GM18507 (cell line): ENCODE measurements at places on chromosomes 7 and 10.

DNA sequence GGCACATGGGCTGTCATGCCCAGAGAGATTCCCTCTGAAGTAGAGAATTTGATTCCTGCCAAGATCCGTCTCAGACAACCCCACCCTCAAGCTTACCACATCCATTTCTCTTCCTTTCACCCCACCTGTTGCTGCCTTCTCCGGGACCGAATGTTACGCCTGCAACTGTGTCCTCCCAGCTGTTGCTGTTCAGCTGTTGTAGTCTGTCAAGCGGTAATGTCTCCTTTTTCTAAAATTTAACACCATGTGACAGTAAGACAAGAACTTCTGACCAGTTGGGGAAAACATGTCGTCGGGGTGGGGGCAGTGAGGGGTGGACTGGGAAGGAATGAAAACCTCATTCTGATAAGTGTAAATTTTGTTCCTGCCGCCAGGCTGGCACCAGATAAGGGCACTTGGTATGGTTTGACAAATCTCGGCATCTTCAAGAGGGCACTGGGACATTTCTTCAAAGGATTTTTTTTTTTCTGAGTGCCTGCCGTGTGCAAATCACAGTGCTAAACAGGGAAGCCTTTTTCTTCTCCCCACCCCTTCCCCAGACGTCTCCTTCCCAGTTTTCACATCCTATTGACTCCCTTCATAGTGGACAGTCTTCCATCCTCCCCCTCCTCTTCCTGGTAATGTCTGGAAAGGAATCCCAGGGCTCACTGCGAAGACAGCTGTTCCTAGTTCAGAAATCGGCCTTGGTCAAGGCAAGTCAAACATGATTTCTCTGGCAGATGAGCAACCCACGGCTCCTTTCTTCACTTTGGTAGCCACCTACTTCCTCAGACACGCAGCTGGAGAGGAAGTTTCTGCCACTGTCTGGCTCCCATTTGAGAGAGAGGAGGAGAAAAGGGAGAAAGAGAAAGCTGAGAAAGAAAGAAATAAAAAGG is 5.0 kb upstream of the CELF2 start:
- no peak for DNase-seq

- DNase-seq, result no peak
Observed at GRCh38 chr10:116307455-116307854, 16.8 kb upstream of the CCDC172 start.

GRCh38 chr7:75870557-75871161 is 8.2 kb upstream of the RHBDD2 start:
- no peak for DNase-seq

GRCh38 chr10:77673101-77673500 is 35.5 kb upstream of the KCNMA1 start:
- DNase-seq, result no peak

- DNase-seq, result no peak
Observed at GRCh38 chr10:15163253-15163828, 5.2 kb downstream of the NMT2 start.

DNA sequence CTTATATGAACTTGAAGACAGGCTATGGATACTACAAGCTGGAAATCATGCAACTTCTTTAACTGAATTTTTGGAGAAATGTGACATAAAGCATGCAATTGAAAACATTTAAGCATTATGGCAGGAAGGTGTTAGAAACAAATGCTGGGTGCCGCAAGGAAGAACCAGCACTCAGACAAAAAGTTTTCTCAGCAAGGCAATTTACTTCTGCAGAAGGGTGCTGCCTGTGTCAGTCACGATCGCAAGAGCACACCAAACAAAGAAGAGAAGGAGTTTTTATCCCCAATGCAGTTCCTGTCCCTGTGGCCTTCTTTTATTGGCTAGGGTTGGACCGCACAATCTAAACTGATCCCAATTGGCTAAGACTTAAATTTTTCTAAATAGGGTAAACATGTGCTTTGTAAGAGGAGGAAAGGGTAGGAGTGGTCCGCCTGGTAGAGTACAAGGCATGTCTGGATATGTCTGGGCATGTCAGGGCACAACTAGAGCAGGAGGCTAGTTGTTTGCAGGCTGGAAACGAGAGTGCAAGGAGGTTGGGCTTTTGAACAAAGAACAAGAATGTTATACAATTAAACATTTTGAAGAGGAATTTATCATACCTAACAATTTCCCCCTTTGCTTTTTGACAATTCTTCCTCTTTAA is 109.6 kb upstream of the FAM3C start:
- DNase-seq, result no peak

GRCh38 chr7:39623732-39624441 is 515 bp downstream of the RALA start:
- no peak for DNase-seq

GRCh38 chr7:19939746-19940145 is 166.3 kb upstream of the TMEM196 start:
- no peak for DNase-seq

DNA sequence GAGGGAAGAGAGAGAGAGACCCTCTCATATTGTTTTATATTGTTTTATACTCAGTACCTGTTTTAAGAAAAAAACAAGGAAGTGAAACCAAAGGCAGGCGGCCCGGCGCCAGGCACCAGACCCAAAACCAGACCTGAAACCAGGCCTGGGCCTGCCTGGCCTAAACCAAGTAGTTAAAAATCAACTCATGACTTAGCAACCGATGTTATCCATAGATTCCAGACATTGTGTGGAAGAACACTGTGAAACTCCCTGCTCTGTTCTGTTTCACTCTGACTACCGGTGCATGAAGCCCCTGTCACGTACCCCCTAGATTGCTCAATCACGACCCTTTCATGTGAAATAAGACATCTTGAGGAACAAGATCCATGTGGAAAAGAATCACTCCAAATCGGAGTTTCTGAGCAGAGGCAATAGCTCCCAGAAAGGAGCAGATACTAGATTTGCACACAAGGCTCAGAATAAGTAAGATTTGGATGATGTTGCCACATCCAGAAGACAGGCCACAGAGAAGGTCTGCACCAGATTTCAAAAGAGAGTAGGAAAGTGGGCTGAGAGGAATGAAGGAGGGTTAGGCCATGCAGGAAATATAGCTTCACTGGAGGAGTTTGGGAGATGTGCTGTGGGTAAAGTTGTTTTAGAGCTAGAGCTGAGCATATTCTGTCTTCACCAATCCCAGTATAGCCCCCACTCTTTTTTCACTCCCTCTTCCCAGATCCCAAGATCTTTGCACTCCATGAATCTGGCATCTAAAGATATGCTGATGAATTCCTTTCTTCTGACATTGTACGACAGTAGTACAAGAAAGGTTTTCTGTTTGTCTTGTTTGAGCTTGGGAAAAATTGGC is 8.8 kb upstream of the ZNF248 start:
- no peak for DNase-seq

DNA sequence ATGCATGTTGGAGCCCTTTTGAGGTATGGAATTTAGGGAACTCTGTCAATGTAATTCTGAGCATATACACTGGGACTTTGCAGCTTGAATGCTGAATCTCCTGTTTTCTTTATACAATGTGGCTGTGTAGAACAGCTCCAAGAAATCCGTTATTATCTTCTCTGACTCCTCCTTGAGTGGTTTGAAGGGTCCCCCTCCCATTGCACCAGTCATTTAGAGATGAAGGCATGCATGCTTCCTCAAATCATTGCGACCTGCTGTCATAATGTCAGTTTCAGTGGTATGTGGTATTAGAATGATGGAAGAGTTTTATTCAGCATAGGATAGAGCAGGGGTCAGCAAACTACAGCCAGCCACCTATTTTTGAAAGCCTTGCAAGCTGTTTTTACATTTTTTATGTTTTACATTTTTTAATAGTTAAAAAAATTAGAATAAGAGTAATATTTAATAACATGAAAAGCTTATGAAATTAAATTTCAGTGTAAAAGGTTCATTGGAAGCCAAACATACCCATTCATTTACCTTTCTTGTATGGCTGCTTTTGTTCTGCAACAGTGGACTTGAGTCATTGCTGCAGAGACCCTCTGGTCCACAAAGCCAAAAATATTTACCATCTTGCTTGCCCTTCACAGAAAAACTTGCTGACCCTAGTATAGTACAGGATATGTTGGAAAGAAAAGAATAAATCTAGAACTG is 8.1 kb downstream of the STK17A start:
- DNase-seq, result no peak

GRCh38 chr10:79242620-79243152 is 104.6 kb upstream of the PPIF start:
- no peak for DNase-seq

DNA sequence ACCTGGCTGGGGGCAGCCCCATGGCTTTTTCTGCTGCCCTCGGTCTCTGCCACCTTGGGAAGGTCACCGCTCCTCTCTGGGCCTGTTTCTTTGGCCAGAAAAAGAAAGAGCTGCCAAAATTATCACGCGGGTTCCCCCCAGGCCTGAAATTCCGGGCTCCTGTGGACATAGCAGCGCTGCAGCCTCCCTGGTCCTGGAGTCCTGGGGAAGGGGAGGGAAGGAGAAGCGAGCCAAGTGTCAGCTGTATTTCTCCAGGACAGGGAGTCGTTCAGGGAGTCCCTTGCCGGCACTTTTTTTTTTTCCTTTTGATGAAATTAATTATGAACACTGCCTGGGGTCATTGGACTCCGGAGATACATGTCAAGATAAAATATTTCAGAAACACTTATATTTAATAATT is 152.3 kb upstream of the GPR26 start:
- DNase-seq, result no peak

DNA sequence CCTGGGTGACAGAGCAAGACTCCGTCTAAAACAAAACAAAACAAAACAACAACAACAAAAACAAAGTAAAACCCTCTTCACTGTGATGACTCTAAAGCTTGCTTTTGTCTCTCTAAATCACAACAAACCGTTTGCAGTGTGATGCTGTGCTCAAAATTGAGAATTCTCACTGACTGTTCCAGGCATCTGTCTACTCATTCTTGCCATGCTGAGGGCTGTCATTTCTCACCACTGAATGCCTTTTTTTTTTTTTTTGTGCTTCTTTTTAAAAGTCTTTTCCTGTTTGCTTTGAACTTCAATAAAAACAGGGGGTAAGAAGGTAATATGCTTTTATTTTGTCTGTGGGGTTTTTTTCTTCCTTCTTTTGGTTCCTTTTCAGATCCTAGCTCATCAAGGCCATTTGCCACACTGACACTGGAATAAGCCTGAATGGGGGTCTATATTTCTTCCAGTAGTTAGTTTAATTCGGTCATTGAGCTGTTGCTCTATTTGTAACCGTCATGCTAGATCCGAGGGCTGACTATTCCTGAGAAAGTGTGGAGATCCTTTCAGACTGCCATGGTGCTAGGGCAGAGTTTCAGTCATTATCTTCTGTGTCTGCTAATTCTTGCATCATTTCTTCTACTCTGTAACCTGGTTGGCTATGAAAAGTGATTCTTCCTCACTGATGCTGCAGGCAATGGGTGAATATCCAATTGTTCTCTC is 10.6 kb downstream of the FAS start:
- no peak for DNase-seq

DNA sequence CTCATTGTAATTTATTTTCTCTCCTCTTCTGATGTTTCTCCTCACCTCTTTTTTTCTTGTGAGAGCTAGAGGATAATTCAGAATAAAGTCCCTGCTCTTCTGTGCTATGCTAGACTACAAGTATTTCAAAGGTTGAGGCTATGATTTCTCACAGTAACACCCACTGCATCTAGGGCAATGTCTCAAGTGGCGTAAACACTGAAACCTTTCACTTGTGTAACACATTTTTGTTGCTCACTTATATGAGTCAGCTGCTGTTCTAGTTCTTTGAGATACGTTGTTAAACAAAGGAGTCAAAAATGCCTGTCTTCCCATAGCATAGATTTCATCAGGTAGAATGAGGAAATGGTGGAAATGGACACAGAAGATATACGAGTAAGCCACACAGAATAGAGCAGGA is 305.1 kb upstream of the PITRM1 start:
- DNase-seq, result no peak

GRCh38 chr7:128197589-128197988 is 43.5 kb upstream of the LEP start:
- no peak for DNase-seq

GRCh38 chr10:130427216-130427722 is 291.1 kb downstream of the GLRX3 start:
- DNase-seq, result no peak

DNA sequence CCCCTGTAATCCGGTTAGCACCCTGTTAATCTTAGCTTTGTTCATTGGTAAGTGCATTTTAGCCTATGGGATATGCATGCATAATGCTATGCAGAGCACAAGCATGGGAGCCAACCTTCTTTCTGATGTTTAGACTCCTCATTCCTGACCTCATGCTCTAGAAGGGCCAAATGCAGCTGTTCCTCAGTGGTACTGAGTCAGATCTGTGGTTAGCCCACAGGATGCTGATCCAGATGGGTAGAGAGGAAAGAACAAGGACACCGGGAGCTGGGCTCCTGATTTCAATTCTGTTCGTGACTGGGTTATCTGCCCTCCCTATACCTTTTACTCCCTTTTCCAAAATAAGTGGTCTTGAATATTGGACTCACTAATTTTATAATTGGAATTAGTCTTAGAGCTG is 31.7 kb upstream of the C10orf90 start:
- DNase-seq, result no peak

GRCh38 chr7:56105508-56105907 is 768 bp downstream of the CHCHD2 start:
- DNase-seq, result no peak

DNA sequence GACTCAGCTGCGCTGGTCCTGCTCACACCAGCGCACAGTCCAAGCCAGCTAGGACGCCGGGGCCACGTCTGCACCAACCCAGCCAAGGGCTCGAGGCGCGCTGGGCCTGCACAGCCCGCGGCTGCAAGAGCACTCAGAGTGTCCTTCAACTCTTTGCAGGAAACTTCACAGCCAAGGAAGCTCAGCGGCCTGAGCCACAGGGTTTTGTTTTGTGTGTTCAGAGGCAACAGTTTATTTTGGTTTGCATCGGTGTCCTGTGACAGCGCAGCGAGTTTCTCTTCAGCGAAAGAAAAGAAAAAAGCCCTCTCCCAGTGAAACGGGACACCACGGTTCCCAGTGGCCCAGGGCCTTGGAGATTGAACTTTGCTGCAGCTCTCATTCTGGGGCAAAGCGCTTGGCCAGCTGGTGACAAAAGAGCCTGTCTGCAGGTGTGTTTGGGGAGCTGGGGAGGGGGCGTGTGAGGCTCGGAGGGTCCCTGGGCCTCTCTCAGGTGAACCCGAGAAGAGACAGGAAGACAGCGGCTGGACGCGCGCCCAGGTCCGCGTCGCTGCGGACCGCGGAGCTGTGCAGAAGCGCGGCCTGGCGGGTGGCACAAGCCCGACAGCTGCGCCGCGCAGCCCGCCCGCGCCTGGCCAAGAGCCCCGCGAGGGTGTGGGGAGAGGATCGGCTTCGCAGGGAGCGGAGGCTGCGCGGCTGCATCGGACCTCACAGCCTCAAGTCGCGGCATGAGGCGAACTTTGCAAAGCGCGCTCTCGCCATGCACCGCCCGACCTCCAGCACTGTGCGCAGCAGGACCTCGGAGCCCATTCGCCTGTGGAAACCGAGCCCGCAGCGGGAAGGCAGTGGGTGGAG is 922 bp downstream of the CXCL12 start:
- no peak for DNase-seq
